ENCODE measurements at places on chromosomes 7 and 10.

DNA sequence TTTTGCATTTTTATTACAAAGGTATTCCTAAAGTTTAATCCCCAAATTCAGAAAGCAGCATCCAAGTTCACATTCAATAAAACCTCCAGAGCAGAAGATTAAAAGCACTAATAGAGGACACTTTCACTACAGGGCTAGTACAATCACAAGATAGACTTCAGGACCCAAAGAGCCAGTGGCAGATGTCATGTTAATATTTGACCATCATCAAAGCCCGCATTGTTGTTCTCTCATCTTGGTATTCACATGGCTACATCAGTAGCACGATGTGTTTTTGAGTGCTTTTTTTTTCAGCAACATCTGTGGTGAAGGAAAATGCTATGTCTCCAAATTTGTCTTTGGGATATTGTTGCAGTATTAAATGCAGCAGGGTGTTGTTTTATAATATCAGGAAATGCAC is 134.3 kb downstream of the ARL4A start:
- no peak for DNase-seq

DNA sequence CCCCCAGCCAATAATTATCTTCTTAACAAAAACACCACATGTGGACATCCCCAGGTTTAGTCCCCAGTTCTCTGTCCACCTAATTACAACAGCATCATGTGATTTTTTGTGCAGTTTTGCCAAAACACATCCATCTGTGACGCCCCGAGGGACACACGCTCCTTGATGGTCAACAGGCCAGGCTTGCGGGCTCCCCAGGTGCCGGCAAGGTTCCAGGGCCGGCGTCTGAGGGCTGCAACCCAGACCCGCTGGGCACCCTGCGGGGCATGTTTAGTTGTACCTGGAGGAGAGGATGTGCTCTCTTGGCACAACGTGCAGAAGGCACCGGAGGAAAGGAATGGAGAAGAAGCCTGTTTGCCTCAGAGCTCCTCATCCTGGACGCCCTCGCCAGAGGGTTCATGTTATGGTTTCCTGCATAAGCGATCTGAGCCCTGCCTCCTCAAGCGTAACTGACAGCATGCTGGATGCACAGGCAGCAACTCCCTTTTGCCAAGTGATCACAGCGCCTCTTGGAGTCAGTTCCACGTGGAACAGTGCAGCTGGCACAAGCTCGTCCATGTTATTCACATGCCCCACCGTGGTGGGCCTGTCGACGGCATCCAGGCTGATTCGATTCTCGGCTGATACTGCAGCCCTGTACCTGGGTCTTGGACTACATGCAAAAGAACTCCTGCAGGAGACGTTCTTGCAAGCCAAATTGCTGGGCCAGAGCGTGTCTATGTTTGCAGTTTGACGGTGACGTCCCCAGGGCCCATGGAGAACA is 41.6 kb downstream of the JAKMIP3 start:
- DNase-seq, result no peak

GRCh38 chr10:87976101-87976743 is 112.8 kb downstream of the PTEN start:
- peak; percentile 18 for DNase-seq

DNA sequence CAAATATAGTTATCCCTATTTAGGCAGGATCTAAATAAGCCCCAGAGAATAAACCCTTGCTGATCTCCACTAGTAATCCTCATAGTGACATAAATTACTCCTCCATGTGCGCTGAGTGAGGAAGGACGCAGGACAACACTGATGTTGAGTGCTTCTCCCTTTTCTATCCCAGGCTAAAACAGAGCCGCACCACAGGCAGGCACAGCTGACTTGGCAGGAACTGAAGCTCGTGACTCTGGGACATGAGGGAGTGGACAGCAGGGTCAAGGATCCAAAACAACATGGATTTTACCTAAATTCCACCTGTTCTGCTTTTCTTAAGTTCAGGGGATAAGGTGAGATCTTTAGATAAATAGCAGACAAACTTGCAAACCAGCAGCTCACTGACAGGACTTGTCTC is 46.0 kb downstream of the VOPP1 start:
- no peak for DNase-seq

- DNase-seq, result no peak
Observed at GRCh38 chr7:130441408-130441869, 623 bp upstream of the CEP41 start.

GRCh38 chr10:84269162-84269561 is 24.3 kb downstream of the RGR start:
- DNase-seq, result no peak

GRCh38 chr10:63012623-63013022 is 120.5 kb upstream of the NRBF2 start:
- no peak for DNase-seq

GRCh38 chr10:29469481-29470354 is 165.1 kb downstream of the SVIL start:
- DNase-seq, result no peak

DNA sequence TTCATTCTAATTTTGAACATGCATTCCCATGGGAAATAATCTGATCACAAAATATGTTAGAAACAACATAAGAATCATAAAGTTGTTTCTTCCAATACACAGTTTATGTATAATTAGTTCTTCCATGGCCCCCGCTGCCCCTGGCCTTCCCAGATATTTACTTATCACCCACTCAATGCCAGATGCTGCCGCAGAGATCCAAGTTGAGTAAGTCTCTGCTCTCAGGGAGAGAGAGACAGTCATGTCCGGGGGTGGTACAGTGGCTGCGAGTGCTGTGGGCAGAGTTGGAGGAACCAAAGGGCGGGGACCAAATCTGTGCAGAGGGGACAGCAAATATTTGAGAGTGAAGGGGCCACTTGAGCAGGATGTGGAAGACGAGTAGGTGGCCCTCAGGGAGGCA is 37.1 kb downstream of the COL26A1 start:
- DNase-seq, result no peak

DNA sequence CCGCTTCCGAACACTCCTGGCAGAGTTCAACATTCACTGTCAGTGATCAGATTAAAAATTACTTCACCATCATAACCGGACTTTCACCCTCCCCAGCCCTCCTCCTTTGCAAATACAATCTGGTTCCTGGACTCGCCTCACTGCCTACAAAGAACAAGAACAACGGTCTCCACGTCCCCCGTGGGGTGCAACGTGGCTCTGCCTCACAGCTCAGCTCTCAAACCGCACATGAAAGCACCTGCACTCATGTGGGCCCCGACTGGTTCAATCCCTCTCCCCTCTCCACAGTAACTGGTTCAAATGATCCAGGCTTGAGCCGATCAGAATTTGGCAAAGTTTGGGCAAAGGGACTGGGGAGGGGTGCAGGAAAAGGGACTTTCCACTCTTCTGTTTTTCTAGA is 21.0 kb downstream of the ASB13 start:
- DNase-seq, result no peak

- DNase-seq, result peak; percentile 96
Observed at GRCh38 chr7:22854158-22855048, 31.8 kb upstream of the TOMM7 start.

GRCh38 chr10:5655121-5655520 is 11.3 kb downstream of the ASB13 start:
- DNase-seq, result no peak

- DNase-seq, result no peak
Observed at GRCh38 chr7:95859429-95859828, 87.1 kb downstream of the DYNC1I1 start.

DNA sequence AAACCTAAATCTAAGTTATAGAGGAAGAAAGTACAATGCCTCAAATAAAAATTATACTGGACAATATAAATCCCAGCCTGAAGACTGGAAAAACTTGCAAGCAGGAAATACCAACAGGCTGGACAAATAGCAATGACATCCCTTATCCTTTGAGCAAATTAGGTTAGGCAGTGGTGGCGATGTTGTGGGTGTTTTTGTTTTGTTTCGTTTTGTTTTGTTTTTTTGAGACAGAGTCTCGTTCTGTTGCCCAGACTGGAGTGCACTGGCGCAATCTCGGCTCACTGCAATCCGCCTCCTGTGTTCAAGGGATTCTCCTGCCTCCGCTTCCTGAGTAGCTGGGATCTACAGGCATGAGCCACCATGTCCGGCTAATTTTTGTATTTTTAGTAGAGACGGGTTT is 57.3 kb upstream of the TES start:
- DNase-seq, result no peak

GRCh38 chr10:87685832-87686574 is 26.3 kb downstream of the PAPSS2 start:
- DNase-seq, result no peak

GRCh38 chr7:98186452-98187137 is 24.6 kb upstream of the BHLHA15 start:
- no peak for DNase-seq

GRCh38 chr10:114876602-114877300 is 55.2 kb downstream of the FHIP2A start:
- peak; percentile 86 for DNase-seq

DNA sequence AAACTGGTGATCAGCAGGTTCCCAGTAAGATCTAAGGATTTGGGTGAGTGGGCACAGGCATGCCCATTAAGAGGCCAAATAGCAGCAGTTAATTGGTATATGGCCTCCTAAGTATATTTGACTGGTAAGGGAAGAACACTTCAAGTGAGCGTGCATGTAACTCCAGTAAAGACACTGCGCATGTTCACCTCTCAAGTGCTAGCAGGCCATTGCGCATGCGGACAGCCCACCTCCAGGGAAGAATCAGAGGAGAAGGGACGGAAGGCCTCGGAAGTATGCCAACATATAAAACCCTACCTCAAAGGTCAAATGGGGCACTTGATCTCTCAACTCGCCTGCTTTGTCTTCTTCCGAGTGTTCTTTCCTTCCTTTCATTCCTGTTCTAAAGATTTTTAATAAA is 118.0 kb downstream of the ARL5B start:
- DNase-seq, result no peak

GRCh38 chr7:76409537-76409936 is at the start of gene SSC4D:
SSC4D (minus strand) TSS chr7:76409697; CDS start chr7:76404439, 5,258 bp downstream.
- no peak for DNase-seq

DNA sequence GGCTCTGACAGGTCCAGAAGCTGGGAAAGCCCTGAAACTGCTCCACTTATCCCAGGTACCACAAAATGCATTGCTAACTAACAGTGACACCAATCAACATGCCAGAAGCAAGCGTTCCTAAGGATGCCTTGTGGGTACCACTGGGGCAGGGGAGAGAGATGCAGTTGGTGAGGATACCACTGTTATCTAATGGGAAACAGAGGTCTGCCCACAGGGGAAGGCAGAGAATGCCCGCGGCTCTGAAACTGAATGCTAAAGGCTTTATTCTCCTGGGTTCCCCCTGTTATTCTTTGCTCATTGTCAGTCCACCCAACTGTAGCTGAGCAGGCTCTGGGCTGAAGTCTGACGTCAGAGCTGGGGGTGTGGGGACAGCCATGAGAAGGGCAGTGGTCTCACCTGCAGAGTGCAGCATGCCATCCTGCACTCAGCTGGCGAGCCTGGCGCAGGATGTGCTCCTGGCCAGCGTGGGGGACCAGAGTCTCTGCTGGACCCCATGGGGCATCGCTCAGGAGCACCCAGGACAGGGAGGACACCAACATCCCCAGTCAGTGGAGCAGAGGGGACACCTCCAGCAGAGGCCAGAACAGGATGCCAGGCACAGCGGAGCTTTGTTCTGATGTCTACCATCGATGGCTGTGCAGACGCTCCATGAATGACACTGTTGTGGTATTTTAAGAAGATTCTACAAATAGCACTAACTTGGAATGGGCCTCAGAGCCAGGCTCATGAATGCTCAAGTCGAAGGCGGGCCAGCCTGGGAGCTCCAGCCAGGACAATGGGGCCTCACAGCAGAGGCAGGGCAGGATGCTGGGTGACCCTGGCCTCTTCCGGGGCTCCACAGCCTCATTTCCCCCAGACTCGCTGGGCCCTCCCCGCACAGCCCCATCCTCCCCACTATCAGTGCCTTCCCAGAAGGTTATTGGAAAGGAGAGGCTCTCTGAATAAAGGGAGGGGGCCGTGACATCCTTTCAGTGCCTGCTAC is 95.8 kb downstream of the ARHGAP22 start:
- peak; percentile 64 for DNase-seq

DNA sequence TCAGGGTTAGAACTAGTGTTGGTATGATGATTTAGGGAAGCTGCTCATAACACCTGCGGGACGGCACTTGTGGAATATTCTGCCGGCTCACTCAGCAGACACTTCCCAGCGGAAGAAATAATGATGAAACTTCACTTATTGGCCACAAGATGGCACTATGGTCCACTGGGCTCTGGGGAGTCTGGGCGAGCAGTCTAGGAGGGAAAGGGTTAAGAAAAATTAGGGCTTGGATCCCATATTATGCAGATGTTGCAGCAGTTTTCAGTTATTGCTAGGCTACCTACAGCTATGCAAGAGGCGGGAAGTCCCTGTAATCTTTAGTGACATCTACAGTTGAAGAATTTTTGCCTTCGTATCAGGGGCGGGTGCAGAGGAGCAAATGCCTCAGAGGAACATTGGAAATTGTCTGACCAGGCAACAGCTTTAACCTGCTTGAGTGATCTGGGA is 238.7 kb upstream of the PRSS58 start:
- DNase-seq, result peak; percentile 89

- DNase-seq, result no peak
Observed at GRCh38 chr7:96401200-96401599, 79.3 kb upstream of the SLC25A13 start.

GRCh38 chr7:90669492-90669891 is 73.4 kb downstream of the CDK14 start:
- DNase-seq, result no peak

DNA sequence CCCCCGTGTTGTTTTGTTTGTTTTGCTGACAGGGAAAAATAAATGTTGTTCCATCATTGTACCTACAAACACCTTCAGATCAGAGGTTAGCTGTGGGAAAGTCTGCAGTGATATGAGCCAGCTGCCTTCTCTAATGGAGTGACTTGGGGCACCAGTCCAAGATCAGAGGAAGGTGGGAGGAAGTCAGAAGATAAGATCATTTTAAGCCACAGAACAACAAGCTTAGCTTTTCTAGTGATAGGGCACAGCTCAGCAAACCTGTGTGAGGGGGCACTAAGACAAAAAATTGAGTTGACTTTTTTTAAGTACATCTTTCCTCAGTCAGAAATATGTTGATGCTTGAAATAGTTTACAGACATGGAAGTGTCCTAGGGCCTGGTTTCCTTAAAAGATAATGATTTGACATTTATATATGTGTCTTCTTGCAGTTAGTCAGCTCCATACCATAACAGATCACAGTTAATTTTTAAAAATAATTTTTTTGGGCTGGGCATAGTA is 240.3 kb upstream of the KAT6B start:
- peak; percentile 42 for DNase-seq

GRCh38 chr7:143422033-143422432 is 13.4 kb upstream of the EPHA1 start:
- DNase-seq, result no peak

DNA sequence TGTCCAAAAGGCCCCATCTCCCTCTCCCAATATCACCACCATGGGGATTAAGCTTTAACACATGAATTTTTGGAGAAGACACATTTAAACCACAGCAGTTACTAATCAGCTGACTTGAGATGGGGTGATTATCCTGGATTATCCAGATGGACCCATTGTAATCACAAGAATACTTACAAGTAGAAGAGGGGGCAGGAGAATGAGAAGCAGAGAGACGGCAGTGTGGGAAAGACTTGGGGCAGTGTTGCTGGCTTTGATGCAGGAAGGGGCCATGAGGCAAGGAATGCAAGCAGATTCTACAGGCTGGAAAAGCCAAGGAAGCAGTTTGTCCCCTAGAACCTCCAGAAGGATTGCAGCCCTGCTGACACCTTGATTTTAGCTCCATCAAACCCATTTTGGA is 30.7 kb upstream of the INMT start:
- no peak for DNase-seq

GRCh38 chr10:64503429-64503828 is 982.2 kb downstream of the REEP3 start:
- DNase-seq, result no peak
